ENCODE measurements at places on chromosomes 16 and 17.

DNA sequence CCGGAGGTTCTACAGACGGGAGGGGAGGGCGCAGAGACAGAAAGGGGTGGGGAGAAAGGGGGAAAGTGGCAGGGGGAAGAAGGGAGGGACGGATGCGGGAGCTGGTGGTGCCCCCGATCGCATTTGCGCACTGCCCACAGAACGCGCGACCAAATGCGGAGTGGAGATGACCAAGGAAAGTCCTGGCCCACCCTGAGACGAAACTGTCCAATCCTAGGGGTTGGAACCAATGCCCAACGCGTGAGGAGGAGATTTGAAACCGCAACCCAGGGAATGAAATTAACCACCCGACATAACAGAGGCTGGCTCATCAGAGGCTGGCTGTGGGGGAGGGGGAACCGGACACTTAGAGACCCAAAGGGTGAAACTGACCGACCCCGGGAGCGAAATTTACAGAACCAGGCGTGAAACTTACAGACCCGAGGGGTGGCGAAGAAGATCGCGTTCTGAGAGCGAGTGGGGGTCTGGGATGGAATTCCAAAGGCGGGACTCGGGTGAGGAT, 1.4 kb downstream of the HES7 start:
- no peak for DNase-seq

DNA sequence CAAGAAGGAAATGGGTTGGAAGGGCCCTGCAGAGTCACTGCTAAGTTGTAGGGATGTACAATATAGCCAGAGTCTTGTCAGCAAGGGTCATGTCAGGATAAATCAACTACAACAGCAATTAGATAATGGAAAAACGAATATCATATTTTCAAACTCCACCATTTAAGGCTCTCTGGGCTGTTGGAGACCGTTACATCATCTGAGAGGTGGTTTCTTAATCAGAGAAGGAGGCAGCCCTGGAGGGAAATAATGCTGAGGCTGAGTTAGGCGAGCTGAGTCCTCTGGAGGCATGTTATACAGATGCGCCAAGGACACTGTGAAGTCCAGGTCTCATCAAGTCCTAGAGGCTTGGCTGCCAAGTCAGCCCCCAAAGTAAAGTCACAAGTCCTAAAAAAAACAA, 30.3 kb downstream of the LYRM9 start:
- DNase-seq: no peak

DNA sequence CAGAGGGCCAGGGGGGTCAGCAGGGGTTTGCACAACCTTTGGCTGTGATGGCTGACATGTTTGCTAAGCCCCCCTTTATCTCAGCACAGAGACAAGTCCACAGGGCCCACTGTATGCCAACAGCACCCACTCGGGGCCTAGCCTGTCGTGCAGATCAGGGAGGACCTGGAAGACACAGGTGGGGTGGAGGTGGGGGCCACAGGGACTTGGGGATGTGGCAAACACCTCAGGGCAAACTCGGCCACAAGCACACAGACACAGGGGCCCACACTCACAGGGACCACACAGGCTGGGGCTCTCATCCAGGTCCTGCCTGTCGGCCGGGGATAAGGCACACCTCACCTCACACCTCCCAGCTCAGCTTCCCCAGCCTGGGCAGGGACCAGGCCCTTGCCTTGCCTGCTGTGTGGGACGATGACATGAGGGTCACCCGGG, 87.9 kb downstream of the C16orf78 start:
- DNase-seq: peak; percentile 16

- DNase-seq: peak; percentile 43
Observed at GRCh38 chr16:57985204-57986181, 14.6 kb upstream of the CNGB1 start.

GRCh38 chr17:45334231-45334630, 17.4 kb upstream of the MAP3K14 start:
- DNase-seq: no peak

- peak; percentile 65 for DNase-seq
Observed at GRCh38 chr16:351804-352520, 561 bp downstream of the AXIN1 start.

- DNase-seq: no peak
Observed at GRCh38 chr17:33667671-33668070, 374.6 kb upstream of the ASIC2 start.

- DNase-seq: no peak
Observed at GRCh38 chr16:73129455-73129854, 81.5 kb upstream of the ZFHX3 start.

DNA sequence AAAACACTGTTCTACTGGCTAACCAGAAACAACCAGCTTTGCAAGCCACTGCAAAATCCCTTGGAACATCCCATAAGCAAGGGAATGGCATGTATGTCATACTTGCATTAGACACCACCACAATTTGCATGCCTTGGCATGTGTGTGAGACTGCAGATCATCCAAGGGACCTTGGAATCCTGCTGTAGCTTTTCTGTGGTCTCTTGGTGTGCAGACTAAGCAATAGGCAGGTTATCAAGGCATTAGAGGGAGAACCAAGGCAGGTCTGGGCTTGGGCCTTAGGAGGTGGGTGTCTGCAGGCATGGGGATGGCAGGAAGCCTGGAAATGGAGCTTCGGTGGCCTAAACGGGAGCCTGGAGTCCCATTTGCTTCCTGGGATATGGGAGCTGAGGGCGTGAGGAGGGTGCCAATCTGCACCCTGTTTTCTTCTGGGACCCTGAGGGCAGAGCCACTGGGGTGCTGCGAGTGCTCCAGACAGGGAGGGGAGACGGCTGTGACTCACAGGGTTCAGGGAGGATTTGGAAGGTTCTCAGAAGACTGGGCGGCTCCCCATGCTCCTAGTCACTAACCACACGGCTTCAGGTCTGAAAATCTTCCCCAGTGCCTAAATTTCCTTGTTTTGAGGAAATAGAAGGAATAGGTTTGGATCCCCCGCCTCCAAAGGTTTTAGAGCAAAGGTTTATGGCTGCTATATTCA, 36.6 kb downstream of the FAM20A start:
- DNase-seq: no peak

- no peak for DNase-seq
Observed at GRCh38 chr17:1201132-1201702, 21.4 kb upstream of the ABR start.

- peak; percentile 48 for DNase-seq
Observed at GRCh38 chr17:80969030-80969673, 22.5 kb upstream of the CHMP6 start.

GRCh38 chr17:78979780-78980623, at the start of gene LGALS3BP:
LGALS3BP (minus strand) TSS chr17:78979923; CDS start chr17:78977191, 2,732 bp downstream.
- DNase-seq: peak; percentile 81

DNA sequence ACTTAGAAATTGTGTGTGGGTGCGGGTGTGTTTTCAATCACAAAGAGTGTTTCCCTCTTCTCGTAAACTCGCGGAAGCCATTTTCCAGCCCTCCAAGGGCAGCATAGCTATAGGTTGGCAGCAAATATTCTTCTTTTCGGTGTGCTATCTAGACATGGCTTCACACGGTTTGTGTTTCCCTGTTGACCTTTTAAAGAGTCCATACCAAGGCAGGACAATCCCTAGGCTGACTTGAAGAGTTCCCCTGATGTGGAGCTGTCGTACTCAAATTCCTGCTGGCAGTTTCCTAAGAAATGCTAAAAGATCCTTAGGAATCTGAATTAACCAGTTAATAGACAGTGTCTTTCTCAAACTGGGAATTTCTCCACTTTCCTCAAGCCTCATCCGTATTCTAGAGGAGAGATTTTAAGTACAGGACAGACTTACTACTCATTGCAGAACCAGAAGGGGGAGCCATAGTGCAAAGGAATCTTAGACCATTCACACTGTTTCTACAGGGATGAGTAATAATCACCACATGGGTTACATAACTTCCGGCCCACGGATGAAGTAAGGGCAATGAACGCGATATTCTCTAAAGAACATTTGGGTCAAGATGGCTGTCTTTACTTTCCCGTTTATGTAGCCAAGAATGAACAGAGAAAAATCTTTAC, 288.6 kb upstream of the ELAC2 start:
- no peak for DNase-seq

GRCh38 chr17:64615028-64615677, 47.0 kb downstream of the SMURF2 start:
- DNase-seq: no peak

DNA sequence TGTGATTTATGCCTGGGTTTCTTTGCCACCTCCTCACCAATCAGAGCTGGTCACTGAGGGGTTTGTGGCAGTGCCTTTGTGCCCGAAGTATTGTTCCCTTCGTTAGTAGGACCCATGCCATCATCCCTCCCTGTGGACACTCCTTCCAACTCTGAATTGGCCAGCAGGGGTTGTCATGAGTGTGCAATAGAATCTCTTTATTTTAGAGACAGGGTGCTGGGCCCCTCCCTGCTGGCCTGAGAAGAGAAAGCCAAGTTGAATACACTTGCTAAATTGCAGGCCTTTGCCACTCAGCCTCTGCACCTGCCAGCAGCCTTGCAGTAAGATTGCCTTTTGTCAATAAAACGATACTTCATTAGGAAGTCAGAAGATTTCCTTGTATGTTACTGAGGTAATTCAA, 40.7 kb upstream of the SLC12A3 start:
- DNase-seq: peak; percentile 59

DNA sequence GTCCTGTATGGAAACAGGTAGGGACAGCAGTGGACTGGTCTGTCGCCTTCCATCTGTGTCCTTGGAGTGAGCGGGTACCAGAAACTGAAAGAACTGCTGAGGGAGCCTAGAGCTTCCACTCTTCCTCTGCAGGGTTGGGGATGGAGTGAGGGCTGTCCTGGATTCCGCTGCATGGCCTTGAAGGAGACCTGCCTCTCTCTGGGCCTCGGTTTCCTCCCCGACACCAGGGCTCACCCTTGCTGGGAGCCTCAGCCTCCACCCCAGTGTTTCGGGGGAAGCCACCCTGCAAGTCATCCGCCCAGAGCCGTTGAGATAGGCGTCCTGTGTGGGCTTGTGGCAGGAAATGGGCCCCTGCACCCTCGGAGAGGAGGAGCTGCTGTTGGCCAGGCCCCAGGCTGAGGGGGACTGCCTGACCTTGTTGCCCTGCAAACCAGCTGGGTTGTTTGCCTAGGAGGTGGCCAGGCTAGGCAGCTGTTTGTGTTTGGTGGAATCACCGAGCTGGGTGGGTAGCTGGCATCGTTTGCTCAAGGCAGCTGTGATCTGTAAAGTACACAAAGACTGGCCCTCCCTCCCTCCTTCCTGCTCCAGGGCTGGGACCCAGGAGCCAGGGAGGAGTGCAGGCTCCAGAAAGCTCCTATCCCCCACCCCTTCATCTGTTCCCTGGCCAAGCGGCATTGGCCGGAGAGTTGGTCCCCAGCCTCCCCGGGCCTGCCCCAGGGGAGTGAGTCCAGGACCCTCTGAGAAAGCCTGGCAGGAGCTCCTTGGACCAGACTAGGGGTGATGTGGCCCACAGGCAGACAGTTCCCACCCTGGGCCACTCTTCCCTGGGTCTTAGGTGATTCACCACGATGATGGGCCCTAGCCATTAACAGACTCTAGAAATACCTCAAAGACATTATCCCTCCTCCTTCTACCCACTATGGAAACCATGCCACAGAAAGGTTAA, 1.3 kb downstream of the RAB37 start:
- DNase-seq: no peak

GRCh38 chr17:77834170-77835115, 124.1 kb upstream of the TNRC6C start:
- peak; percentile 80 for DNase-seq

GRCh38 chr16:82738699-82739098, 111.9 kb downstream of the CDH13 start:
- no peak for DNase-seq

GRCh38 chr16:50665128-50665878, 15.8 kb downstream of the SNX20 start:
- peak; percentile 83 for DNase-seq

DNA sequence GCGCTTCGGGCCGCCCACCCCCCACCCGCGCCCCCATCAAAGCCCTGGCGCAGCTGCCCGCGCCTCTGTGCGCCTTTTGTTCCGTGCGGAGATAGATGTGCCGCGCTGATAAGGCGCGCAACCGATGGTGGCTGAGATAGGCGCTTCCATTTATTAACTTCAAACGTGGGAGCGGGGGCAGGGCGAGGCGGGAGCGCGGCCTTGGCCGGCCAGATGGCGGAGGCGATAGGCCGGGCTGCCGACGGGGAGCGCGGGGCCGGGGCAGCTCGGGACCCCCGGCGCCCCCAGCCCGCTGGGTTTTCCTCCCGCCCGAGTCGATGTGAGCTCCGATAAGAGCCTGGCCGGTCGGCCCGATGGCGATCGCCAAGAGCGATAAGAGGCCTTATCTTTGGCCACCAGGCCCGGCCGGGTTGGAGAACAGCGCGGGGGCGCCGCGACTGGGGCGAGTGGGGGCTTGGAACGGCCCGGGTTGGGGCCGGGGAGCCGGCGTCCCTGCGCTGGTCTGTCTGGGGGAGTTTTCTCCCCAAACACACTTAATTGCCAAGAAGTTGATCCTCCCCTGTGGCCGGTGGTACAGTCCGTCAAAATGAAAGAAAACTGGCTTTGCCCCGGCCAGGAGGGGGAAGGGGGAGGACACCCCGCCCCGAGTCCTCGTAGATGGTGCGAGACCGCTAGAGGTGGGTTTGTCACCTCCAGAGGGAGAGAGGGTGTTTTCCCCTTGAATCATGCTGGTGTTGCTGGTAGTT, 2.7 kb downstream of the ZFPM1 start:
- DNase-seq: no peak

DNA sequence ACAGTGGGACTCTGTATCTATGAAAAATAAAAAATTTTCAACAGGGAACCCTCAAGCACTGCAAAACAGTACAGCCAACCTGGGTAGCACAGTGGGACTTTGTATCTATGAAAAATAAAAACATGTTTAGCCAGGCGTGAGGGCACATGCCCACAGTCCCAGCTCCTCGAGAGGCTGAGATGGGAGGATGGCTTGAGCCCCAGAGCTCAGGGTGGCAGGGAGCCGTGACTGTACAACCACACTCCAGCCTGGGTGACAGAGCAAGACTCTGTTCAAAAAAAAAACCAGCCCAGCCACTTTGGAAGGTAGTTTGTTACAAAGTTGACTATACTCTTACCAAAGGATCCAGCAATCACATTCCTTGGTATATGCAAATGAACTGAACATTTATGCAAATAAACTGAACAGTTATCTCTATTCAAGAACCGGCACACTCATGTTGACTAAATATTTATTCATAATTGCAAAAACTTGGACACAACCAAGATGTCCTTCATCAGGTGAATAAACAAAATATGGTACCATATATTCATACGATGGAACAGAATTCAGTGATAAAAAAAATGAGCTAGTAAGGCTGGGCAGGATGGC, 5.2 kb downstream of the RPH3AL start:
- no peak for DNase-seq

DNA sequence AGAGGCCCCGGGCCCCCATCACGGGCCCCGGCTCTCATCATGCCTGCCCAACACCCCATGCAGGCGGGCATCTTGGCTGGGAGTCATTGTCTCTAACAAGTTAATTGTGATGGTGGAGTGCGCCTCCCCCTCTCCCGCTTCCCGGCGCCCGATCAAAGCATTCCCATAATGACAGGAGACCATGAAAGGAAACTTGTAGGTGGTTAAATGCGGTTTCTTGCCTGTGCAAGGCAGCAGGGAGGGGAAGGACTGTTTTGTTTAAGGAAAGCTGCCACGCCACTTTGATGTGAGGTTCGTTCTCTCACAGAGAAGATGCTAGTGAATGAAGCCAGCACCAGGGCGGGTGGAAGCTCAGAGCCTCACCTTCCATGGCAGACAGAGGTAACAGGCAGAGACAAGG, 45.4 kb downstream of the C16orf78 start:
- DNase-seq: no peak

GRCh38 chr16:85416228-85417109, 196.7 kb upstream of the GSE1 start:
- peak; percentile 89 for DNase-seq

Measured in lower lobe of right lung (tissue), 2 donors.